IMR-90 (cell line): ENCODE measurements at places on chromosomes 5 and 9.

GRCh38 chr9:134373953-134374300 lies 47.7 kb downstream of the RXRA start:
- H3K4me1 ChIP-seq: peaks cover 31% of the 10 kb centered on the region
- no peaks in the 10 kb centered on the region for H3K27me3 ChIP-seq
- no peaks in the 10 kb centered on the region; the same call in 1 of the 2 replicates for H3K36me3 ChIP-seq
- no peak overlapping the region for H3K27ac ChIP-seq
- H3K4me3 ChIP-seq: no peak overlapping the region

DNA sequence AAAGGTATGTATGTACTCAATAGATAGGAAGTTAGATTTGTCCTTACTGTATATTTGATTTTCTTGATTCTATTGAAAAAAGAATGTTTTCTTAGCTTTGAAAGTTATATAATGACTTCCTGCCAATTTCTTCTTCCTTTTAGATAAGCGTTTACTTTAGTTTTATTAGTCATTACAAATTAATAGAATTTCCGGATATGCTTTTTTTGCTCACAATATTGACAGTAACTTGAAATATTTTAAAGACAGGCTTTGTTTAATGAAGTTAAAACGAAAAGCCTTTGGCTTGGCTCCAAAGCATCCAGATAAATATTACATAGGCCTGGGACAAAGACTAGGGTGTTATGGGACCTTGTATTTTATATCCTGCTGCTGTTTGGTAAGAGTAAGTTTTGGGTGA lies 49.5 kb downstream of the CWC27 start:
- no peak overlapping the region for H3K27ac ChIP-seq
- H3K4me3 ChIP-seq: no peak overlapping the region
- no peaks in the 10 kb centered on the region for H3K27me3 ChIP-seq
- H3K36me3 ChIP-seq: 0 out of 2 replicates have a peak, but pooled peaks cover 1% of the 10 kb centered on the region
- H3K4me1 ChIP-seq: no peaks in the 10 kb centered on the region; the same call in 1 of the 2 replicates

DNA sequence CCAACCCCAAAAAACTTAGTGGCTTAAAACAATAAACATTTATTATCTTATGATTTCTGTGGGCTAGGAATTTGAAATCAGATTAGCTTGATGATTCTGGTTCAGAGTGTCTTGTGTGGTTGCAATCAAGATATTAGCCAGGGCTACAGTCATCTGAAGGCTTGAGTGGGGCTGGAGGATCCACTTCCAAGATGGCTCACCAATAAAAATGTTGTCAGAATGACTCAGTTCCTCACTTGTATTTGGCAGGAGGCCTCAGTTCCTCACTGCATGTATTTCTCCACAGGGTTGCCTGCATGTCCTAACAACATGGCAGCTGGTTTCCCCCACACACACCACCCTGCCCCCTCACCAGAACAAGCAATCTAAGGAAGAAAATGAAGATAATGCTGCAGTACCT lies 98.2 kb upstream of the NIPBL start:
- H3K4me1 ChIP-seq: no peaks in the 10 kb centered on the region
- no peak overlapping the region for H3K27ac ChIP-seq

DNA sequence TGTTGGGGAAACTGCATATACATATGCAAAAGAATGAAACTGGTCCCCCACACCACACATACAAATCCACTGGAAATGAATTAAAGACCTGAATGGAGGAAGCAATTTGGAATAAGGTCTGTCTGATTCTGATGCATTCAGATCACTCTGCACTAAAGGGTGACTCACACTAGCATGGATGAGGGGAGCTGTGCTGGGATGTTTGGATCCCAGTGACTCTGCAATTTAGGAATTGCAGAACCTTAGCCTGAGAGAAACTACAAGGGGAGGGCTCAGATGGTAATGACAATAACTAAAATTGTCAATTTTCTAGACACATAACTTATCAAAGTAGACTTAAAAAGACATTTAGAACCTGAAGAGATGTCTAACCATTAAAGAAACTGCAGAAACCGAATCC lies 312.0 kb downstream of the CDK5RAP2 start:
- no peaks in the 10 kb centered on the region for H3K36me3 ChIP-seq
- H3K27ac ChIP-seq: no peak overlapping the region
- DNase-seq: peak; percentile 12
- H3K4me1 ChIP-seq: no peaks in the 10 kb centered on the region
- no peak overlapping the region for H3K4me3 ChIP-seq

- no peaks in the 10 kb centered on the region for H3K4me1 ChIP-seq
- H3K27me3 ChIP-seq: no peaks in the 10 kb centered on the region
- H3K27ac ChIP-seq: no peak overlapping the region
Measured at GRCh38 chr5:157214415-157214814, 33.8 kb downstream of the ITK start.

- no peaks in the 10 kb centered on the region for H3K4me1 ChIP-seq
- no peak for DNase-seq
- no peak overlapping the region for H3K4me3 ChIP-seq
- H3K36me3 ChIP-seq: no peaks in the 10 kb centered on the region
- no peak overlapping the region for H3K27ac ChIP-seq
Measured at GRCh38 chr5:135173662-135174290, 139.7 kb upstream of the PITX1 start.

GRCh38 chr9:131113655-131114054 lies 11.7 kb upstream of the NUP214 start:
- H3K27me3 ChIP-seq: peaks cover 17% of the 10 kb centered on the region
- DNase-seq: no peak
- no peak overlapping the region for H3K4me3 ChIP-seq
- H3K27ac ChIP-seq: no peak overlapping the region
- H3K36me3 ChIP-seq: no peaks in the 10 kb centered on the region
- no peaks in the 10 kb centered on the region for H3K4me1 ChIP-seq

- H3K27ac ChIP-seq: peak overlapping the region; percentile 90
- peak; percentile 66 for DNase-seq
- peaks cover 20% of the 10 kb centered on the region for H3K4me1 ChIP-seq
- H3K27me3 ChIP-seq: no peaks in the 10 kb centered on the region
Measured at GRCh38 chr5:72451741-72452505, 55.3 kb downstream of the ZNF366 start.

DNA sequence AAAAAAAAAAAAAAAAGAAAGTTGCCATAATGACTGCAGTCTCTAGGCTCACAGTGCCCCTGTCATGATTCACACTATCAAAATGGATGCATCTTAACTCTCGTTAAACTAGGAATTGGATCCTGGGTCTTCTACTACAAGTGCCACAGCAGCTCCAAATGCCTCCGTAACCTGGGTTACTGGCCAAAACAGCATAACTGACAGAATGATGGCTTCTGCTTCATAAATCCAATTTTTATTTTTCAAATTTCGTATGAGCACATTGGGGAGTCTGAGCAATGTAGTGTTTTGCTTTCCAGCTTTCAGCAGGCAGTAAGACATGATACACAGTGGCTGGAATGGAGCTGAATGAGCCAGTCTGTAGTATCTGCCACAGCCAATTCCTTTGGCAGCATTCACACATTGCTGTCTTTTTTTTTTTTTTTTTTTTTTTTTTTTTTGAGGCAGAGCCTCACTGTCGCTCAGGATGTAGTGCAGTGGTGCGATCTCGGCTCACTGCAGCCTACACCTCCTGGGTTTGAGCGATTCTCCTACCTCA lies 36.0 kb upstream of the NPM1 start:
- no peak overlapping the region for H3K4me3 ChIP-seq
- DNase-seq: no peak
- no peaks in the 10 kb centered on the region for H3K4me1 ChIP-seq
- H3K27ac ChIP-seq: no peak overlapping the region

GRCh38 chr5:14167211-14167845 lies 24.2 kb downstream of the TRIO start:
- no peak overlapping the region for H3K4me3 ChIP-seq
- H3K27me3 ChIP-seq: no peaks in the 10 kb centered on the region
- peak; percentile 70 for DNase-seq
- peak overlapping the region; percentile 89 for H3K27ac ChIP-seq
- H3K36me3 ChIP-seq: peaks cover 18% of the 10 kb centered on the region
- peaks cover 32% of the 10 kb centered on the region for H3K4me1 ChIP-seq

DNA sequence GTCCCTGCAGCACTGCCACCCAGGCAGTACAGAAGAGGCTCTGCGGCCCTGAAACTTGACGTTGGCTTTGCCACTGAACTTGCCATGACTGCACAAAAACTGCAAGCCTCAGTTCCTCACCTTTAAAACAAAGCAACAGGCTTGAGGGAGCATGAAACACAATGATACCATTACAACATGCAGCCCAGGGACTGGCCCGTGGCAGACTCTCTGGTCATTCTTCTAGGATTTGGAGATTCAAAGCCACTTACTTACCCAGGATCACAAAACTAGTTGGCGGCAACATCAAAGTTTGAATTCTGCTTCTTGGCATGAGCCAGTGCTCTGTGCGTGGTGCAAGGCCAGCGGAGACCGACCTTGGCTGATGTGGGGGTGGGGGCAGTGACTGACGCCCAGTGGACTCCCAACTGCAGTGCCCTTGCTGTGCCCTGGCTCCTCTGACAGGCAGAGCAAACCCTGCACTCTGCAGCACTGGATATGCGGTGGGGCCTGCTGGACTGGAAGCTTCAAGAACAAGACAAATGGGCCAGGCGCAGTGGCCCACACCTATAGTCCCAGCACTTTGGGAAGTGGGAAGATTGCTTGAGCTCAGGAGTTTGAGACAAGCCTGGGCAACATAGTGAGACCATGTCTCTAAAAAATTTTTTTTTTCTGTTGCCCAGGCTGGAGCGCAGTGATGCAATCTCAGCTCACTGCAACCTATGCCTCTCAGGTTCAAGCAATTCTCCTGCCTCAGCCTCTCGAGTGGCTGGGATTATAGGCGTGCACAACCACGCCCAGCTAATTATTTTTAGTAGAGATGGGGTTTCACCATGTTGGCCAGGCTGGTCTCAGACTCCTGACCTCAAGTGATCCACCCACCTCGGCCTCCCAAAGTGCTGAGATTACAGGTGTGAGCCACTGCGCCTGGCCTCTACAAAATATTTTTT lies 18.9 kb downstream of the SQSTM1 start:
- no peak overlapping the region for H3K27ac ChIP-seq
- DNase-seq: peak; percentile 39
- no peaks in the 10 kb centered on the region for H3K4me1 ChIP-seq
- no peak overlapping the region for H3K4me3 ChIP-seq

DNA sequence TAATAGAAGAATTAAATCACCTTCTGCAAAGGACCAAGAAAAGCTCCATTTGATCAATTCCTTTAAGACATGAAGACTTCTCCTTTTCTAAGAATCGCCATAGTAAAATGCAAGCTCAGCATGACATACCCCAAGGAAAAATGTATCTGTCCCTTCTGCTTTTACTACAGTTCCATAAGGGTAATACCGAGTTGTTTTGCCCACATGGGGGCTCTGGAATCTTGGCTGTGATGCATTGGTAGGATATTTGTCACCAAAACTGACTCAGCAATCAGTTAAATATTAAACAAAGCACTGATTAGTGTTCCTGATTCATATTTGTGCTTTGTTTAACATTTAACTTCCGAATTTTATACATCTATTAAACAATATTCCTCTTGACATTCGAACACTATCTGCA lies 24.3 kb upstream of the KCNIP1 start:
- H3K4me3 ChIP-seq: no peak overlapping the region
- no peak overlapping the region for H3K27ac ChIP-seq
- H3K27me3 ChIP-seq: no peaks in the 10 kb centered on the region
- no peaks in the 10 kb centered on the region for H3K36me3 ChIP-seq
- peak; percentile 21 for DNase-seq

GRCh38 chr9:127537792-127538191 lies 74.3 kb upstream of the STXBP1 start:
- H3K36me3 ChIP-seq: peaks cover 43% of the 10 kb centered on the region
- H3K4me1 ChIP-seq: peaks cover 77% of the 10 kb centered on the region

GRCh38 chr5:27403243-27403882 lies 365.0 kb upstream of the CDH9 start:
- no peak overlapping the region for H3K27ac ChIP-seq
- no peaks in the 10 kb centered on the region for H3K36me3 ChIP-seq
- DNase-seq: no peak
- no peaks in the 10 kb centered on the region for H3K27me3 ChIP-seq

- 0 out of 2 replicates have a peak, but pooled peaks cover 1% of the 10 kb centered on the region for H3K4me1 ChIP-seq
- peak; percentile 66 for DNase-seq
- no peak overlapping the region for H3K27ac ChIP-seq
- H3K4me3 ChIP-seq: no peak overlapping the region
- H3K27me3 ChIP-seq: peaks cover 4% of the 10 kb centered on the region; the same call in 1 of the 2 replicates
Measured at GRCh38 chr9:127723444-127723843, 7.6 kb downstream of the TTC16 start.

DNA sequence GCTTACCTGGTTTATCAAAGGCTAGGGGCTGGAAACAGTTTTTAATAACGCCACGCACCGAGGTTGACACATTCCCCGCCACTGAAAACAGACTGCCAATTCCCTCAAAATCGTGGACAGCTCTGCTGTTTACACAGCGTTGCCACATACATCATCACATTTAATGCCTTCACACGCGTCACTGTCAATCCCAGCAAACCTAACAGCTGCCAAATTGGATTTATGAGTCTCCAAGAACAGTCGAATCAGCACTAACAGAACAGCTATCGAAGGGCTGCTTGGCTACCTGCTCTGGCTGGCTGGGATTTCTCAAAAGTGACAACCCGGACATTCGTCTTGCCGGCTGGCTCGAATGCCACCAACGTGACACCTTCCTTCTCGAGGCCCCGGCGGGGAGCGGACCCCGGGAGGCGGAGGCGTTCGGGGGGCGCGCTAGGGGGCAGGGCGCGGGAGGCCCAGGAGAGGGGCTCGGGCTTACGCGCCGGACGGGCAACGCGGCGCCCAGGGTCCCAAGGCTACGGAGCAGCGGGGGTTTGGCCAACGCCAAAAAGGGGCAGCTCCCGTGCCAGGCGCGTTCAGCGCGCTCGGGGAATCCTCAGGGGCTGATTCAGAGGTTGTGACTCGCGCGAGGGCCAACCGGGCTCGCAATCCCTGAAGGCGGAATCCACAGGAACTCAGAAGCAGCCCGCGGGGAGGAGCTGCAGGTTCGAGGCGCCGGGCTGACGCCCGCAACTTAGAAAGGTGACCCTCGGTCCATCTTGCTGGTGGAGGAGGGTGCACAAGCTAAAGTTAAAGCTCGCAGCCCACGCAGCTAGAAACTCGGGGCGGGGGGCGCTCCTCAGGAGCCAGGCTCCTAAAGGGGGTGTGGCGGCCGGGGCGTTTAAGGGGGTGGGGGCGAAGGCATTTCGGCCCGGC lies 1.2 kb downstream of the CDC14B start:
- H3K4me3 ChIP-seq: peak overlapping the region; percentile 88
- peak; percentile 54 for DNase-seq
- H3K36me3 ChIP-seq: no peaks in the 10 kb centered on the region
- peaks cover 5% of the 10 kb centered on the region; the same call in 1 of the 2 replicates for H3K4me1 ChIP-seq

GRCh38 chr5:157486221-157486681 lies 26.2 kb downstream of the NIPAL4 start:
- DNase-seq: no peak
- no peak overlapping the region for H3K27ac ChIP-seq

- H3K4me3 ChIP-seq: no peak overlapping the region
Measured at GRCh38 chr9:127119320-127119709, 3.1 kb downstream of the ANGPTL2 start.

DNA sequence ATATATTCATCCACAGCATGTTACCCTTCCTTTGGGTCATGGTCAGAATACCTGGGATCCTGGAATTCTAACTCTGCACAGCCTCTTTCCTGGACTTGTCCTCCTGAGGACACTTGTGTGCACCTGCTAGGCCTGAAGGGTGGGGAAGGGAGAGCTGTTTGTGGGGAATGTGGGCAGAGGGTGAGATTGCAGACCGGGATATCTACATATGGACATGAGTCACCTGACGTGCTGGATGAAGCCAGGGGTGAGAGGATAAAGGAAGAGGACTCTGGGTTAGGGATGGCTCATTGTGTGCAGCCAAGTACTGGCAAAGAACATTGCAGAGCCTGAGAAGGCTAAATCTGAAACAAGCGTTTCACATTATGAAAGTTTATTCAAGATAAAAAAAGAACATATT lies 241.4 kb upstream of the RPS23 start:
- H3K36me3 ChIP-seq: no peaks in the 10 kb centered on the region
- no peak overlapping the region for H3K27ac ChIP-seq
- H3K4me1 ChIP-seq: no peaks in the 10 kb centered on the region
- DNase-seq: no peak
- H3K27me3 ChIP-seq: peaks cover 7% of the 10 kb centered on the region
